ENCODE measurements at places on chromosomes 1 and 21. TPM values are rescaled to one million over a fixed set of nuclear protein-coding genes. Genes with fewer than 3 reads are reported as not detected.

DPYD gene
- 35.6 TPM for total RNA-seq

SPRR4 gene
- not detected for total RNA-seq

BCL2L15 gene
- total RNA-seq: under 0.01 TPM

STUM gene
- total RNA-seq: not detected
